Stomach (tissue), 19 donors: ENCODE measurements at places on chromosomes 1 and 21. TPM values are rescaled to one million over a fixed set of nuclear protein-coding genes. Genes with fewer than 3 reads are reported as not detected.
A peak's percentile ranks its signal among the peaks of the same experiment; 100 is the strongest.

The MPL gene
- total RNA-seq: not detected

The CLEC20A gene
- total RNA-seq: not detected

The LMOD1 gene
- total RNA-seq: 81.1 TPM

GRCh38 chr1:234212764-234213657 is 160.2 kb upstream of the COA6 start:
- no peaks in the 10 kb centered on the region for H3K36me3 ChIP-seq
- no peak overlapping the region for H3K4me3 ChIP-seq
- peak; percentile 70 for DNase-seq

GRCh38 chr1:27940297-27940696 is 5.5 kb downstream of the SMPDL3B start:
- H3K4me3 ChIP-seq: no peak overlapping the region
- no peaks in the 10 kb centered on the region for H3K36me3 ChIP-seq
- H3K4me1 ChIP-seq: no peaks in the 10 kb centered on the region
- peak; percentile 52 for DNase-seq
- H3K27ac ChIP-seq: no peak overlapping the region

GRCh38 chr21:33237486-33237885 is 7.7 kb downstream of the IFNAR2 start:
- H3K27ac ChIP-seq: no peak overlapping the region
- H3K4me1 ChIP-seq: peaks cover 55% of the 10 kb centered on the region
- no peaks in the 10 kb centered on the region for H3K36me3 ChIP-seq
- H3K4me3 ChIP-seq: no peak overlapping the region
- H3K27me3 ChIP-seq: no peaks in the 10 kb centered on the region
